AG09309 (cell line): ENCODE measurements at places on chromosomes 12 and 14.

DNA sequence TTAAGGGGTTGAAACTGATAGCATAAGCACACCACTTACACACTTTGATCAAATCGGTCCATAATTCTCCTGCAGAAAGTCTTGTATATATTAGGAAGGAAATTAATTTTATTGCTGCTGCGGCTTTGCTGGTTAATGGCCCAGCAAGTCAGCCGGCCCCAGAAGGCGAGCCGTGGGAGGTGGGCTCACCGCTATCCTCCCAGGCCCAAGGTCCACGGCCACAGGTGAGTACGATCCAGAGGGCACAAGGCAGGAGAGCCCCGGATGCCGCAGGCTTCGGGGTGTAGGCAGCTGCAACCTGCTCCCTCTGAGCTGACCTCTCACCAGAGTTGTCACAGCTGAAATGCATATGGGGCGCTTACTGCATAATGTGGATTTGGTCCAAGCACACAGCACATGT, 165.7 kb downstream of the TBX5 start:
- no peak for DNase-seq

GRCh38 chr14:23638414-23639047, 2.4 kb downstream of the DHRS2 start:
- DNase-seq: no peak

- no peak for DNase-seq
These were observed 335.2 kb downstream of the CEP128 start for GRCh38 chr14:80606347-80606772.

DNA sequence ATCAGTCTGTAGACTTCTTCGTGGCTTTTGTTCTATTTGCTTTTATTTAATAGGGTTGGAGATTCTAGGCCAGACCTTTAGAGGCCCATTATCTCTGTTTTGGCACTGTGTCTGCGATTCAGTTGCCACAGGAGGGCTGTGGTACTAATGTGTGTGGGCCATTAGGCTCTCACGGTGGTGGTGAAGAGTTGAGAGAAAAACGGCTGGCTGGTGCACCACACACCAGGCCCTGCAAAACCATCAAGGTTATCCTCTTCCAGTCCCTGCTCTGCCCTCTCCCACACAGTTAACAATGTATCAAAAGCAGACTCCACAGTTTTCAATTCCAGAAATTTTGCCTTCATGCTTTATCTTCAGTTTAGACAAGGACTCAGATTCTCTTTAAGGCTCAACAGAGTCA, 97.7 kb downstream of the MYF5 start:
- DNase-seq: no peak

GRCh38 chr12:107318806-107319532, 225.6 kb upstream of the CRY1 start:
- DNase-seq: no peak

DNA sequence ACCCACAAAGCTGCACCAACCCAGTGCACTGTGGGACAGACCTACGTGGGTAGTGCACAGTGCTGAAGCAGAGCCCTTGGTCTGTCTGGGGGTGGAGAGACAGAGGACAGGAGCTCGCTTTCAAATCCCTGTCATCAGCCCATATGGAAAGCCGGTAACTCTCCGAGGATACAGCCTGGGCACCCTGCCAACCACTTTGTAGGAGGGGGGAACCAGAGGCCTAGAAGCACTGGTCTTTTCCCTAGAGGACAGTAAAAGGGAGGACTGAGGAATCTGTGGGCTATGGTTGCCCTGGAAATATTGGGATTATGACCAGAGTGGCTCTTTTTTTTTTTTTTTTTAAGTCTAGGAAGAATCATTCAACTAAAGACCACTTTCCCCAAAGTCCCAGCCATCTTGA, 74.3 kb downstream of the MAP3K9 start:
- no peak for DNase-seq

DNA sequence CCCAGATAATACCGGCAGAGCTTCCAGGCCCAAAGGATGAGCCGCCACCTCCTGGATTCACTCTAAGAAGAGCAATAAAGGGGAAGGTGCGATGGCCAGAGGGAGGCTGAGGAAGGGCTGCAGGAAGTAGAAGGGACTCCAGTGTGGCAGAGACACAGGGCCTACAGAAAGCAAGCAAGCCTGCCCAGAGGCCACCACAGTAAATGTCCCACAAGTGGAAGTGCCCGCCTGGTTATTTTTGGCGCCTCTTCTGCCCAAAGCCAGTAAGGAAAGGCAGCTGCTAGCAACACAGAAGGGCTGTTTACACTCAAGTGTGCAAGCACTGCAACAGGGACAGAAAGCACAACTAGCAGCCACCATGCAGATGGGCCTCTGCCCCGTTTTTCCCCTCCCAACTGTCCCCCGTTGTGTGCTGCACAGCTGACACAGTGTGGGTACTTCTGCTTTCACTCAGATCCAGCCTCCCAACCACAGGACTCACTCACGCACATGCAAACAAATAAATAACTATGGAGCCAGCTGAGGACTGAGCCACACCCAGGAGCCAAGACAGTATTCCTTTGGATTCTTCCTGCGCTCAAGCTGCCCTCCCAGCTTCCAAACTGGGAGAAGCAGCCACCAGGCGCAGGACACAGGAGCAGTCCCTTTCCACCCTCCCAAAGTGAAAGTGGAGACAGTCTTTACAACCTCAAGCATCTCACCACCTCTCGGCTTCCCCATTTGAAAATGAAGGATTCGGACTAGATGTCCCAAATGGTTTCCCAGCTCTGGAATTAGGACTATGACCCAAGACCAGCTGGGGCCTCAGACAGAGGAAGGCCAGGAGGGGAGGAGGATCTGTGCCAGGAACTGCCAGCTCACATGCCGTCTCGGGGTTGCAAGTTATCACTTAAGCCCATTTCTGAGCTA, 40.0 kb upstream of the PNMA1 start:
- DNase-seq: no peak

- no peak for DNase-seq
These were observed 42.1 kb upstream of the CTDSP2 start for GRCh38 chr12:57888409-57889157.

DNA sequence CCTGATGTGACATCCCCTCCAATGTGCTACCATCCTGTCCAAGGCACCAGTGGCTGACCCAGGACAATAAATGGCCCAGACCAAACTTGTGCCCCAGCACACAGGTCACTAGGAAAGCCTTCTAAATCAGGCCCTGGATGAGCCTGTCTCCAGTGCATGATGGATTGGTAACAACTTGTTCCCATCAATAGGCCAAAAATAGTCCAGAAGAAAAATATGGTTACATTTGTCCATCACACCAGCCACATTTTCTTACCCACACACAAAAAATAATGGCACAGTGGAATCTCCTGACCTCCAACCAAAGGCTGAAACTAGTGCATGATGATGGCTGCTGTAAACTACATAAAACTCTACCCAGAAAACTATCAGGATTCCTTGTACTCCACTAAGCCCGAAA, 228.4 kb downstream of the SPTSSA start:
- no peak for DNase-seq

DNA sequence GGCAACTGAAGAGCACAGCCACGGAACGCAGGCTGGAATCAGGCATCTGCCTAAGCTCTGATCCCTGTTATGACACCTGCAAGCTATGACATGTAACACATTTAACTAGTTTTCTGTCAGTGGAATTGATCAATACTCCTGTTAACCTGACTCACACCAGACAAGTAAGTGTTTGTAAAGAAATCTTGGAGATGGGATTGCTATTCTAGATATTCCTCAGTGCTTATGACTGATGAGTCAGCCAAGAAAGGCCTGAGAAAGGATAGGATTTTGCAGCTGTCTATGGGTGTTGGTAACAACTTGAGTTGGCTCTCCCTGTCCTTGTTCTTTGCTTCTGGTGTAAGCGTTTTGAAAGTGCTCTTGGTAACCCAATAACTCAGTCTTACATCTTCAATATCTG, 110.5 kb downstream of the GPR135 start:
- peak; percentile 21 for DNase-seq

GRCh38 chr12:39003541-39004155, 98.3 kb upstream of the CPNE8 start:
- no peak for DNase-seq

DNA sequence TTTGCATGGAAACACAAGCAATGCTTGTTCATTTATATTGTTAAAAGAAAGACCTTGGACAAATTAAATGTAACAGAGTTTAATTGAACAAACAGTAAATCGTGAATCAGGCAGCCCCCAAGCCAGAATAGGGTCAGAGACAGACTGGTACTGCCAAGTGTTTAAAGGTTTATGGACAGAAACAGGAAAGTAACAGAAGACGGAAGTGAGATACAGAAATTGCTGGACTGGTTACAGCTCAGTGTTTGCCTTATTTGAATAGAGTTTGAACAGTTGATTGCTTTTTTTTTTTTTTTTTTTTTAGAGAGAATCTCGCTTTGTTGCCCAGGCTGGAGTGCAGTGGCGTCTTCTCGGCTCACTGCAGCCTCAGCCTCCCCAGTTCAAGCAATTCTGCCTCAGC, 50.3 kb downstream of the DAO start:
- DNase-seq: no peak

- DNase-seq: no peak
These were observed 12.5 kb upstream of the AJUBA start for GRCh38 chr14:22994762-22995275.

DNA sequence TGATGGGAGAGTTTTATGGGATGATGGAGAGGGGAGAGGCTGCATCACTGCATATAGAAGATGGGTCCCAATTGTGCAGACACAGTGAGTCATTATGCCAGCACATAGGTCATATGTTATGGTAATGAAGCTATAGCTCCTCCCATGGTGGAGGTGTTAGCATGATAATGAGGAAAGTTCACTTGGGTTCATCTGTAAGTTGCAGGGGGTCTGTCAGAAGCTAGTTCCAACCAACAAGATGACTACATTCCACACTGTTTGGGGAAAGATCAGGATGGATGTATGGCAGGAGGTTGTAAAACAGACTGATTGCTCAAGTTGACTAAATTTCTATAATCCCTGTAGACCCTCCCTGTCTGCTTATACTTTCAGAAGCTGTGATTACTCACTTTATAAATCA, 561.3 kb downstream of the C12orf50 start:
- no peak for DNase-seq

DNA sequence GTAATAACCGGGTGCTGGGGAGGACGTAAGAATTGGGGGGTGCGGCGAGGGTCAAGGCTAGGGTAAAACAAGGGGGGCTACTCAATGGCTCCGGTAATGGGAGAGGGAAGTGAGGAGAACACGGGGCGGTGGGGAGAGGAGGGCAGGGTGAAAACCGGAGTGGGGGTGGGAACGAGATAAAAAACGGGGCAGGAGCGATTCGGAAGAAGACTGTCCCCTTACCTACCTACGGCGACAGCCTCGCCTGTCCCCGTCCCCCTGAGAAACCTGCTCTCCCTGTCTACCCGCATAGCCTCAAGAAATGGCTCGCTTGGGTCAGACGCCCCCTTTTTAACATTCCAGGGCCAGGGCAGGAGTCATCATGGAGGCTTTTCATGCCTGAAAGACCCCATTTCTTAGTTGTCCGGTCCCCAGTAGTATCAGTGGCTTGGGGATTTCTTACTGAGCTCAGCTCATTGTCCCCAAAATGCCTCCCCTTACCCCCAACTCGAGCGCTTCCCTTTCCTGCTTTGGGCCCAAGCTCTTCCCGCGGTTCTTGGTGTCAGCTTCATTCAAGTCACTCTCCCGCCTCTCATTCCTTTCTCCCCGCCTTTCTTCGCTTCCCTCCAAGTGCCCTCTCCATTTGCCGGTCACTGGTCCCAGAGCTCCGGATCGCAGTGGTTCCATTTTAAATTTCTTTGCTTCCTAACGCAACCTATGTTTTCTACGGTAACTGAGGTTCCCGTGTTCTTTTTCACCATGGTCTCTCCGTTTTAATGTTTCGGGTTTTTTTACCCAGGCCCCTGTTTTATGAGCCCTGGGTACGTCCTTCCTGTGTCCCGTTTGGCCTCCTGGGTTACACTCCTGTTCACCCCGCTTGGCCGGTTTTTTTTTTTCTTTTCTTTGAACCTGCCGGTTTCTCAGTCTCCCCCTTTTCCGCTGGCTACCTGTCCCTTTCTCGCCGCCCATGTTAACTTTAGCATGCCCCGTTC, 1.2 kb upstream of the WSB2 start:
- no peak for DNase-seq

DNA sequence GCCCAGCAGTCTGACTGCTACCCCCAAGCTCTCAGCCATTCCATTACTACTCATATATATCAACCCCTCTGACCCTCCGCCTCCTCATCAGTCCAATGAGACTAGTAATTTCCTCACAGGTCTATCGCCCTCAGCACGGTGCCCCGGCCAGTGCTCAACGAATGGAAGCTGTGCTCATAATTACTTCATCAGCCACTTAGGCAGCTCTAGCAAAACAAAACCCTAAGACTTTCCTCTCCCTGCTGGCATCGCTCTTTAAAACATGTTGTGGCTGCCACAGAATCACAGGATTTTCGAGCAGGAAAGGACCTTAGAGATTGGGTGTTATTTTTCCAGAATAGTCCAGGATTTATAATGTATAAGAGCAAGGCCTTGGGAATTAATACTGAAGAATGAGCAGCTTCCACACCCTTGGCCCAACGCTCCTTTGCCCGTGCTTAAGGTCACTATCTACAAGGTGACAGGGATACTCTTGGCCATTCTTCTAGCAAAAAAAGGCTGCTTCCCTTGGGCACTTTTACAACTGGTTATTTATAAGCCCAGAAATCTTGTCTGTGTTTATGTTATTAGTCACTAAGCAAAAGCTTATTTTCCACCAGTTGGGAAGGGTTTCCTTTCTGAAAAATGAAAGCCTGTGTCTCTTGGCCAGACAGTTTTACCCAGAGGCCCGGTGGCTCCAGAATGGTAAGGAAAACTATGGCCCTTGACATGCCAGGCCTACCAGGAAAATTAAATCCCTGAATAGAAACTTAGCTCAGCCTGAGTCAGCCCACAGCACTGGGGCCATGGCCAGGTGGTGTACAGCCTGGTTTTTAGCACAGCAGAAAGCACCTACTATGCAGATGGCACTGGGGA, 47.9 kb downstream of the NUAK1 start:
- peak; percentile 77 for DNase-seq

DNA sequence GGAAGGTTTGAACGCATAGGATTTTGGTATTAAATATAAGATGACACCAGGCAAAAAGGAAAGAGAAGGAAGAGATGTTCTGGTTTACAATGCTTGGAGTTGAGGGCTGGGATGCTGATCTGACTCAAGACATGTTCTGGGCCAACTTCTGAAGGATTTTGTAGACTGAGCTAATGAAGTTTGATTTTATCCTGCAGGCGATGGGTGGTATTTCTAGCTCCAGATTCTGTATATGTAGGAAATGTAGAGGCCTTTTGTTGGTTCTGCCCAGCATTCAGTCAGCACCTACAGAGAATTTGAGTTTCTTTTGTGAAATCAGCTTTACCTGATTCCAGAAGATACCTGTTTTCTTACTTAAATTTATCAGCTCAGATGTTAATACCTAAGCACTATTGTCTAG, 48.2 kb downstream of the VEZT start:
- no peak for DNase-seq

- no peak for DNase-seq
These were observed 1.2 kb downstream of the ITGA5 start for GRCh38 chr12:54417712-54418440.

- peak; percentile 14 for DNase-seq
These were observed 161.3 kb upstream of the PTPRQ start for GRCh38 chr12:80282761-80283160.
